Astrocyte (in vitro differentiated cells and primary cell): ENCODE measurements at places on chromosomes 7 and 10. TPM values are rescaled to one million over a fixed set of nuclear protein-coding genes. Genes with fewer than 3 reads are reported as not detected.

DNA sequence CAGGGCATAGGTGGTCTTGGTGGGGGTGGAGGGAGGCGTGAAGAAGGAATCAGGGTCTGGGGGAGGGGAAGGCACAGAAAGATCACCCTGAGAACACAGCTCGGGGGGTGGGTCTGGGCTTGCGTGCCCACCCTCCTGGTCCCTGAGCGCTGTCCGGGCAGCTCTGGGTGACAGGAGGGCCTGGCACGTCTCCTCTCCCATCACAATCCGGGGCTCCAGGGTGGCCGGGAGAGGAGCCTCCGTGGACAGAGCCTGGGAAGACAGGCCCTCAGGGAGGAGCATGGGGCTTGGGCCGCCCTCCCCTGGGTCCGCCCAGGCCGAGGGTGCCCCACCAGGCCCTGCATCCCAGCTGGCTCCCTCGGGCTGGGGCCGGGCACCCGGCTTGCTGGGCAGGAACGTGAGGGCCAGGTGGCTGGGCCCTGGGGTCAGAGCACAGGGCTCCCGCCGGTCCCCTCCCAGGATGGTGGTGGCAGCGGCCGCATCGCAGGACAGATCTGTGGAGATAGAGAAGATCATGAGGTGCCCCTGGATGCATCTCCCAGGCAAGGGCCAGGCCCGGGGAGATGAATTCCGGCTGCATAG, 3.1 kb downstream of the NACAD start:
- H3K4me1 ChIP-seq = peaks cover 6% of the 10 kb centered on the region
- no peak overlapping the region for H3K4me3 ChIP-seq
- no peaks in the 10 kb centered on the region for H3K27me3 ChIP-seq
- DNase-seq = no peak
- H3K27ac ChIP-seq = no peak overlapping the region

DNA sequence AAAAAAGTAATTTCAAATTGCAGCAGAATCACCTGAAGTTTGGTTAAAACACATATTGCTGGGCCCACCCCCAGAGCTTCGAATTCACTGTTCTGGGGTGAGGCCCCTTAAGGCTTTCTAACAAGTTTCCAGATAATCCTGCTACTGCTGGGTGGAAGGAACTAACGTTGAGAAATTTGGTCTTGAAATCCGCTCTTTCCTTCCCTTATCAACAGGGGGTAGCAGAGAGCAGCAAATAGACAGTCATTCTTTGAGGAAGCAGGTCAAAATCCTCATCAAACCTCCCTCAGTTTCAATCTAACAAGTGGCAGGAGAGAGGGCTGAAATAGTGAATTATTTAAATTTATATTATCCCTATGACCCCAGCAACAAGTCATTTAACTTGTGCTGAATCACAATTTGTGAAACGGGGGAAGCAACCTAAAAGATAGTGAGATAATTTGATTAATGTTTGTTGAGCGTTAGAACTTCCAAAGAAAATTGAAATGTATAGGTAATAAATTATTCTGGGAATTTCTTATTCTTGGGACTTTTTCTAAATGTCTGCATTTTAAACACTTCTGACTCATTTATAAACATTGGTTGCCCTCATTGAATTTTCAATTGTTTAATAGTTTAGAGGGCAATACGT, 21.7 kb upstream of the MALSU1 start:
- H3K4me1 ChIP-seq = peaks cover 5% of the 10 kb centered on the region
- H3K27me3 ChIP-seq = peaks cover 6% of the 10 kb centered on the region
- no peak overlapping the region for H3K27ac ChIP-seq
- H3K36me3 ChIP-seq = no peaks in the 10 kb centered on the region
- H3K4me3 ChIP-seq = no peak overlapping the region

DNA sequence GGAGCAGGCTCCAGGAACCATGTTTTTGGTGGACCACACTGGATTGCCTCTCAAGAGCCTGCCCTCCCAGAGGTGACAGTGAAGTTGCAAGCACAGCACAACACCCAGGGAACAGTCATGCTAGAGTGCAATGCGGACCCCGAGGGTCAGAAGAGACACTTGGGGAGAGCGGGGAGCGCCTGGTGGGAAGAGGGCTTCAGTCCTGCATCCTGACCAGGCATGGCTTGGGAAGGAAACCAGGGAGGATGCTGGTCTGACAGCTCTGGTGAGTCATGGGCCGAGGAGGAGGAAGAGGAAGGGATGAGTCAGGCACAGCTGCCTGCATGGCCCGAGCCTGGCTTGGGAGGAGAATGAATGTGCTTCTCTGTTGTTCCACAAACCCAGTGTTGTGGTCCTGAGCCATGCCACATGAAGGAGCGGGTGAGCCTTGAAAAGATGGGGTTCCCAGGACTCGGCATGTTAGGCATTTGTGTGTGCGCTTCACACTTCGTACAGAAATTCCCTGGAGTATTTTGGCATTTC, 29.5 kb upstream of the ANKRD2 start:
- H3K36me3 ChIP-seq = no peaks in the 10 kb centered on the region
- peak; percentile 98 for DNase-seq
- peak overlapping the region; percentile 99 for H3K27ac ChIP-seq

- no peak for DNase-seq
- no peaks in the 10 kb centered on the region for H3K36me3 ChIP-seq
- H3K4me1 ChIP-seq = no peaks in the 10 kb centered on the region
Observed at GRCh38 chr7:120615703-120616102, 242.2 kb downstream of the TSPAN12 start.

DNA sequence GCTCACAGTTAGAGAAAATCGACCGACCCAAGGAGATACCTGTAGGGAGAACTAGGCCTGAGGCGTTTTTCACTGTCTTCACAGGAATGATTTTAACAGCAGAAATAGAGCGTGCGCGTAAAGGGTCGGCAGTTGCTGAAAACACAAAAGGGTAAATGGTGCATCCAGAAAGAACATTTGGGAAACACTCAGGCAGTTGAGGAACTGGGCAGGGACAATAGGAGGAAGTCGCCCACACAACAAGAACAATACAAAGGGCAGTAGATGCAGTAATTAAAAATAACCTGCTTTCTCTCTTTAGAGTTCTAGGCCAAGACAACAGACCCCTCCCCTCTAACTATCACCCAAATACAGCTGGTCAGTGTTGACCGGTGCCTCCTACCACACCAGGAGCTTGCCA, 126.6 kb downstream of the SORBS1 start:
- H3K36me3 ChIP-seq = no peaks in the 10 kb centered on the region
- no peak overlapping the region for H3K27ac ChIP-seq
- no peak for DNase-seq
- H3K27me3 ChIP-seq = peaks cover 2% of the 10 kb centered on the region
- H3K4me1 ChIP-seq = peaks cover 3% of the 10 kb centered on the region

- no peak for DNase-seq
- H3K4me3 ChIP-seq = peak overlapping the region; percentile 68
- H3K27me3 ChIP-seq = peaks cover 12% of the 10 kb centered on the region
Observed at GRCh38 chr10:78301891-78302738, 268.5 kb downstream of the RPS24 start.

GRCh38 chr7:2566890-2567678, 8.3 kb downstream of the IQCE start:
- no peak for DNase-seq
- no peaks in the 10 kb centered on the region for H3K36me3 ChIP-seq
- no peaks in the 10 kb centered on the region for H3K27me3 ChIP-seq
- peak overlapping the region; percentile 1 for H3K4me3 ChIP-seq
- no peak overlapping the region for H3K27ac ChIP-seq

GRCh38 chr10:37856881-37857286, 526 bp downstream of the ZNF248 start:
- H3K27ac ChIP-seq = peak overlapping the region; percentile 94
- no peaks in the 10 kb centered on the region for H3K27me3 ChIP-seq
- H3K36me3 ChIP-seq = no peaks in the 10 kb centered on the region
- peak overlapping the region; percentile 81 for H3K4me3 ChIP-seq
- DNase-seq = no peak

DNA sequence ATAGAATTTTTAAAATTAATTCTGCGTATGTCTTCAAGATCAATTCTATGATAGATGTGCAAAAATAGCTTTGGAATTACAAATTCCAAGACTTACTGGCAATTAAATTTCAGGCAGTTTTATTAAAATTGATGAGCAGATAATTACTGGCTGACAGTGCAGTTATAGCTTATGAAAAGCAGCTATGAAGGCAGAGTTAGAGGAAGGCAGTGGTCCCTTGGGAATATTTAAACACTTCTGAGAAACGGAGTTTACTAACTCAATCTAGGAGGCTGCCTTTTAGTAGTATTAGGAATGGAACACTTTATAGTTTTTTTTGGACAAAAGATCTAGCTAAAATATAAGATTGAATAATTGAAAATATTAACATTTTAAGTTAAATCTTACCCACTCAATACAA, 70.8 kb downstream of the CFTR start:
- no peak overlapping the region for H3K4me3 ChIP-seq
- H3K4me1 ChIP-seq = no peaks in the 10 kb centered on the region
- no peak for DNase-seq
- no peaks in the 10 kb centered on the region for H3K27me3 ChIP-seq
- H3K36me3 ChIP-seq = no peaks in the 10 kb centered on the region

- H3K4me3 ChIP-seq = peak within 1 kb of the TSS; percentile 57
- H3K36me3 ChIP-seq = no peaks in the 10 kb centered on the region
- peak within 1 kb of the TSS; percentile 86 for H3K27ac ChIP-seq
- DNase-seq = peak; percentile 69
- H3K27me3 ChIP-seq = no peaks in the 10 kb centered on the region
- peaks cover 15% of the 10 kb centered on the region for H3K4me1 ChIP-seq
Observed at GRCh38 chr7:18495412-18496340, at the start of gene HDAC9. HDAC9 (plus strand) TSS chr7:18495749; CDS start chr7:18496303, 554 bp downstream.

- no peak overlapping the region for H3K4me3 ChIP-seq
- DNase-seq = no peak
- no peaks in the 10 kb centered on the region for H3K4me1 ChIP-seq
- no peak overlapping the region for H3K27ac ChIP-seq
Observed at GRCh38 chr7:153934629-153935028, 117.6 kb upstream of the DPP6 start.

DNA sequence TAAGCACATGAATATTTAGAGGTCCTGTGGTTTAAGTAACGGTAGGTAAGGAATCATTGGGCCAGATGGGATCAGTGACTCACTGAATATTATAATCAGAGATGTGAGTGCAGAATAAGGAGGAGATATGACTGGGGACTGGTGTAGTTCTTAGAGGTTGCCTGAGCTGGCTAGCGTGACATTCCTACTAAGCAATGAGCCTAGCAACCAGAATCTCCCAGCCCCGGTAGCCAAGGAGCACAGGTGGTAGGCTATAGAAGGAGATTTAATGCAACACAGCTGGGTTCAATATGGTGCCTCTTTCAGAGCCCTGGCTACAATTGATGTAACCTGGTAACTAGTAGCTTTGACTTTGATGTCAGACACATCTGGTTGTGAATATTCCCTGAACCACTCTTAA, 641.6 kb downstream of the AUTS2 start:
- no peak for DNase-seq
- H3K27ac ChIP-seq = no peak overlapping the region
- no peaks in the 10 kb centered on the region for H3K27me3 ChIP-seq
- H3K36me3 ChIP-seq = no peaks in the 10 kb centered on the region
- no peaks in the 10 kb centered on the region for H3K4me1 ChIP-seq
- no peak overlapping the region for H3K4me3 ChIP-seq

GRCh38 chr7:108311446-108312168, 144.6 kb downstream of the NRCAM start:
- DNase-seq = peak; percentile 64
- peak overlapping the region; percentile 61 for H3K27ac ChIP-seq
- no peaks in the 10 kb centered on the region for H3K27me3 ChIP-seq
- no peaks in the 10 kb centered on the region for H3K36me3 ChIP-seq
- H3K4me3 ChIP-seq = no peak overlapping the region
- peaks cover 21% of the 10 kb centered on the region for H3K4me1 ChIP-seq

DNA sequence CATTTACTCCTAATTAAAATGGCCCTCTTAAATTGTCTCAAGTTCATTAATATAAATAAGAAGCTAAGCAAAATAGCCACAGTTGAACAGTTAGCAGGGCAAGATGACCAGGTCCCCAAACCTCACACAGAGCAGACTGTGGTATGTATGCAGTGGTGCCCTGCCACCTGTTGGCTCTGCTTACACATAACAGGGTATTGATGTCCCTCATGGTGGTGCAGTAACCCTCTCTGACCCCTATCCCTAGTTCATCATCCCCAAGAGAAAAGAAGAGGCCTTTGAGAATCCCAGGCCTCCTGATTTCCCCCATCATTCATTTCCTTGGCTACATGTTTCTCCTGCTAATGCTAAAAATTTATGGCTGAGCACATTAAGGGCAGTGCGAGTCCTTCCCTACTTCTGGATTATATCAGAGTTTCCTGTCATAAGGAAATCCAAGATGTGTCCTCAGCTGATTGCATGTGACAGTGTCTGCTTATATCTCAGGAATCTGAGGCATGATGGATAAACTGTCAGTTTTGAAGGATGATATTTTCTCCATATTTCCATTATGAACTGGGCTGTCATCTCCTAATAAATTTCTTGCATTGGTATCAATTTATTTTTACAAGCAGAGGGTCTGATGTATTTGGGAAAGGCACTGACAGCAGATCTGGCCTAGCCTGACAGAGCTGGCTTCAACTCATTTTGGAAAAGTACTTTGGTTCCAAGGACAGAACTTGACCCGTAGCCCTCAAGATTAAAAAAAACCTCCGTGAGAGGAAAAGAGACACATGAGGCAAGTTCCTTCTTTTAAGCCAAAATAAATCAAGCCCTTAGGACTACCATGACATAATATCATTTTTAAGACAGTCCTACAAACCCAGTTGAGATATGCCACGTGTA, 880.6 kb downstream of the LRMDA start:
- peaks cover 22% of the 10 kb centered on the region for H3K4me1 ChIP-seq
- H3K27ac ChIP-seq = no peak overlapping the region
- no peak overlapping the region for H3K4me3 ChIP-seq
- no peak for DNase-seq
- no peaks in the 10 kb centered on the region for H3K36me3 ChIP-seq
- H3K27me3 ChIP-seq = no peaks in the 10 kb centered on the region

DNA sequence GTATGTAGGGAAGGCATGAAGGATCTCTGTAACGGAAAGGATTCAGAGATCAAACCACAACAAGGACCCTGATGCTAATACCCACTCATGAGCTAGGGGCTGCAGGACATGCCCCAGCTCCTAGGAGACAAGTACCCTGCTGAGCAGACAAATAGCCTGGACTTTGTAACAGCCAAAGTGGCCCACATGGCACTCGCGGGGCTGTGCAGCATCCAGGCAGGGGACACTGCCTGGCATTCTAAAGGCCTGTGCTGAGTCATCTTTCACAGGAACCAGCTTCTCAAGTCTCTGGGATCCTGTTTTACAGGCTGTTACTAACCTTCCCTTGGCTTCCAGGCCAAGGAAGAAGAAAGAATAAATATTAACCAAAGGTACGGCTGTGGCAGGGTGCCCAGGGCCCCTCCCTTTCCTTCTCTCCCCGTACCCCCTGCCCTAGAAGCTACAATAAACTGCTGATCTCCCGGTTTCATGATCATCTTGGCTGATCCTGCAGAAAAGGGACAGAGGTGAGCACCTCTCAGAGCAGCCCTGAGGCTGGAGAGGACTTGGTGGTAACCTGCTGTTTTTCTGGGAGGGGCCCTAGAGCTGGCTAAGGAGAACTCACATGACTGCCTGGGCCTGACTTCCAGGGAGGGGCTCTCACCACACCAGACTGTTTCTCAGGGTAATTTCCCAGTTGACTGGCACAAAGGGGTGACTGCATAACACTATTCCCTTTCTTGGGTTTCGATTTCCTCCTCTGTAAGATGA, 4.2 kb upstream of the RPEL1 start:
- H3K27me3 ChIP-seq = no peaks in the 10 kb centered on the region
- no peaks in the 10 kb centered on the region for H3K36me3 ChIP-seq
- H3K4me3 ChIP-seq = no peak overlapping the region
- peaks cover 7% of the 10 kb centered on the region for H3K4me1 ChIP-seq

Gene TMEM176B
- 0.26 and 0.32 TPM in 2 replicates for total RNA-seq

Gene GDF2
- not detected in 2 replicates for total RNA-seq

Gene ATOH7
- 0.19 TPM in 1 of 2 replicates, not detected in the other for total RNA-seq

Gene ASZ1
- total RNA-seq = not detected in 2 replicates

Gene CALML5
- total RNA-seq = not detected in 2 replicates

Gene TET1
- total RNA-seq = 6.2 and 7.1 TPM in 2 replicates

Gene LLCFC1
- not detected in 2 replicates for total RNA-seq

Gene CYP3A7
- total RNA-seq = not detected in 2 replicates
